ENCODE measurements at places on chromosomes 5 and 9.

DNA sequence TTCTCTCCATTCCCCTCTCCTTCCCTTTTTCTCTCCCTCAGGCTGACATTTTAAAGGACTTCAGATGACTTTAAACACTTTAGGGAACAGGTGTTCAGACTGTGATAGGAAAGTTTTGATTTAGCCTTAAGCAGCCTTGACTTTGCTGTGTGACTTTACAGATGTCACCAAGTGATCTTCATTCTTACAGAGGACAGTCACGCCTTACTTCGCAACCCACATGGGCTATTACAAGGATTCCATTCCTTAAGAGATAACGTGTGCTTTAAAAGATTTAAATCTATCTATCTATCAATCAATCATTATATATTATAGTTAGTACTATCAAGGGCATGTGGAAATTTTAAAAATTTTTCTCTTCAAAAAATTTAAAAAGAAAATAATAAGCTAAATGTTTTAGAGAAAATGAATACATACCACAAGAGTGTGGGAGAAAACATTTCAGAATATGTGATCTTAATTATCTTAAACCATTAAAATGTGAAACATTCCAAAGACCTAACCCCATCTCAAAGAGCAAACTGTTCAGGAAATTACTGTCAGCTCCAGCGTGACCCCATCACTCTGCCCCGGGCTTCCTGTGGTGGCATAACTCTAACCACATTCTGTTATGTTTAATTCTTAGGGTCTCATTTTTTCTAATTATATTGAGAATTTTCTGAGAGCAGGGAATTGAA, 530.5 kb downstream of the SEMA5A start:
- DNase-seq: no peak

DNA sequence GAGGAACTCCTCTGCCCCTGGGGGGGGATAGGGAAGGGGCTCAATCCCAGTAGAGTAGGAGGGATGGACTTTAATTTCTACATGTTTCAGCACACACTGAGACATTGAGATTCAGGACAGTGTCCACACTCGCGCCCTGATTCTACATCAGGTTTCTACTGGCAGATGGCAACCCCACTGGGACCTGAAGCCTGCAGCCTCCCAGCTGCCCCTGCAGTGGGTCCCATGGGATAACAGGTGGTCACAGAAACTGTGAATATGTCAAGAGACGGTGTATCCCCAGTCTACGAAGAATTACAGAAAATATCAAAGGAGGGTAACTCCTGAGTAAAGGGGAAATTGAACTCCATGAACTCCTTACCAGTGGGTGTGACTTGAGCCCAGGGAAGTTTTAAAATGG, 2.4 kb upstream of the TERT start:
- no peak for DNase-seq

- DNase-seq: no peak
Measured at GRCh38 chr5:126198531-126198930, 224.7 kb upstream of the GRAMD2B start.

GRCh38 chr9:84387821-84388220, 47.3 kb upstream of the SLC28A3 start:
- no peak for DNase-seq

DNA sequence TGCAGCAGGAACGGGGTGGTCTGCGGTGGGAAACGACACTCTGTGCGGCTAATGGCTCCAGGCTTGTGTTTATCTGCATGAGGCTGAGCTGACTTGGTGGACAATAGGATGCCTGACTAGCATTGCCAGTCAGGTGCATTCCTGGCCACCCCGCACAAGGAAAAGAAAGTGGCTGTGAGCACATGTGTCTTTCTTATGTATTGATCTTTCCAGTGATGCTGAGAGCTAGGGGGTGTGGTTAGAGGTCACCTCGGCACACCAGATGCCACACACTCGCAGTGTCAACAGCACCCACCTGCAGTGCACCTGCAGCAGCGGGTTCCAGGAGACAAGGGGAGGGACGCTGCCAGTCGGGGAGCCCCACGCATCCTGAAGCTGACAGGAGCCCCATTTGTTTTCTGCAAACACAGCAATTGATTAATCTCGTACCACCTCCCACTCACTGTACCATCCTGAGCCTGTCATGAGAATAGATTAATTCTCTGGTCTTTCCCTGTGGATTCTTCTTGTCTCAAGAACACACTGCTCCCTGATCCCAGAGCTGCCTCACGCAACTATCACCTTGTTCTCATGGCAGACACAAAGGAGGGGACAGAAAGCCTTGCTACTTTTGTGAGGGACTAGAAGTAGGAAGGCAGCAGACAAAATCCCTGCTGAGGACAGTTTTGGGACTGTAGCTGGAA, 251.7 kb upstream of the WWC1 start:
- DNase-seq: no peak

DNA sequence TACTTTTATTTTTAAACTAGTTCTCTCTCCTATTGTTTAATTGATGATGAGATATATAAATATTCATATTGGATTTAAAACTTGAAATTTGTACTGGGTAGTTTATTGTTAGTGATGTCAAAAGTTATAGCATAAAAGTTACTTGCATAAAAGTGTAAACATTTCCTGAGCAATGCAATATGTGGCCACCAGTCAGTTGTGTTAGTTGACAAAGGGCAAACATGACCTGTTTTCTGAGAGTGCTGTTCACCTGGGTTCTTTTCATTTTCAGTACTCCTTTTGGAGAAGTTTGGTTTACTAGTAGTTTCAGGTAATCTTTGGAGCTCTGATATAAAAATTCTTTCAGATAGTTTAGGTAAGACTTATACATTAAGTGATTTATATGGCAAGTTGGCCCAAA, 69.4 kb downstream of the COMMD10 start:
- no peak for DNase-seq

- DNase-seq: no peak
Measured at GRCh38 chr5:36723912-36724311, 117.5 kb downstream of the SLC1A3 start.

DNA sequence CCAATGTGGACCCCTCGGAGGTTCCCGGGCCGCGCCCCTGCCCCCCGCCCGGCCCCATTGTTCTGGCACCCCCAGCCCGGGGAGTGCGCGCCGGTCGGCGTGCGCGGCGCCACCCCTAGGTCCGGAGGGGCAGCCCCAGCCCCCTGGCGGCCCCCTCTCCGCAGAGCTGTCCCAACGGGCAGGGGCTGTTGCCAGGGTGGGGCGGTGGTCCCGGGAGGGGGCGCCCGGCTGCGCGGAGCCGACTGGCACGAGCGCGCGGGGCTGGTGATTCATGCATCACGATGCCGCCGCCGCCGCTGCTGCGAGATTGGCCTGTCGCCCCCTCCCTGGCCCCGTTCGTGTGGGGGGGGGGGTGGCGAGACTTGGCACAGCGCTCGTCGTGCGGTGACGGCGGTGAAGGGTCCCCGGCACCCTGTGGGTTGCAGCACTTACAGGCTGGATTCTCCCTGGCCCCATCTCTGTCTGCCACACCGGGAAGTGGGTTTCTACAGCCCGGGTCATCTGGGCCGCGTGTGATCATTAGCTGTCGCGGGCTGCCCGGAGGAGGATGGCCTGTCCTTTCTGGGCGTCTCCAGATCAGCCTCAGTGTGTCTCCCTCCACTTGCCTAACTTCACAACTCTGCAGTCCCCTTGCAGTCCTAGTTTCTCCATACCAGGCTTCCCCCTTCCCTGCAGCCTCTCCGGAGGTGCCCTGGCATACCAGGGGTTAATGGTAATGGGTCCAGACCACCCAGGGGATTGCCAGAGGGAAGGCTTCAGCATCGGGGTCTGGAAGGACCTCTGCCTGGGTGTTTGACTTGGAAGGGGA, 858 bp downstream of the NCS1 start:
- DNase-seq: peak; percentile 34

- DNase-seq: no peak
Measured at GRCh38 chr9:124721109-124721906, 49.8 kb downstream of the NR6A1 start.

- no peak for DNase-seq
Measured at GRCh38 chr9:16138561-16139491, 586.0 kb downstream of the CCDC171 start.

DNA sequence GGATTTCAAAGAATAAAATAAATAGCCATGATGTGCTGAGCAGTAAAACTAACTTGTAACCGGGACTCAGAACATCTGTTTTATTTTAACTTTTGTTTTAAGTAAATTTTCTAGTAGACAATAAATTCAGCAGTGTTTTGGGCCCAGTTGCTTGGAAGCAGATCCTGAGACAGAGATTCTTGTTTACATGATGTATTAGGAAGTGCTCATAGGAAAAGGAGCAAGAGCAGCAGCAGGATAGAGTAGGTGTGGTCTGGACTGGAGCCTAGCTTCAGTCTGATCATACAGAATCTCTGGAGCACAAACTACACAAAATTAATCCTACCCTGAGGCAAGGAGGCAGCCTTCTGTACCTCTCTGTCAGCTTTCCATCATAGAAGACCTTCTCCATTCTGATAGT, 139.2 kb upstream of the CCNH start:
- DNase-seq: no peak

DNA sequence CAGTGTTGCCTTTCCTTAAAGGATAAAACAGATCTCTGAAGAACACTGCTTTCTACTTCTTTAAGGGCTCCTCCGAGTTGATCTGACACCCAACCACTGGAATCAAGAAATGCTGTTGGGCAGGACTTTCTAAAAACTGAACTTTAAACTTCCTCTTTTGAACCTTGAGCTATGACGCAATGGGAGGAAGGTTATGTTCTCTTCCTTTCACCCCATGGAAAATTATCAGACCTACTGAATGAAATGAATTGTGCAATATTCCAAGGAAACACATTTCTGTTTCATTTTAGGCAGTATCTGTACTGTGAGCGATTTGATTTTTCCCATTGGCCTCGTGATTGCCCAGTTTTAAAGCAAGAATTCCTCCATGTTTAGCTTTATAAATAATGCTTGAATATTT, 206.0 kb upstream of the PRR16 start:
- DNase-seq: no peak

DNA sequence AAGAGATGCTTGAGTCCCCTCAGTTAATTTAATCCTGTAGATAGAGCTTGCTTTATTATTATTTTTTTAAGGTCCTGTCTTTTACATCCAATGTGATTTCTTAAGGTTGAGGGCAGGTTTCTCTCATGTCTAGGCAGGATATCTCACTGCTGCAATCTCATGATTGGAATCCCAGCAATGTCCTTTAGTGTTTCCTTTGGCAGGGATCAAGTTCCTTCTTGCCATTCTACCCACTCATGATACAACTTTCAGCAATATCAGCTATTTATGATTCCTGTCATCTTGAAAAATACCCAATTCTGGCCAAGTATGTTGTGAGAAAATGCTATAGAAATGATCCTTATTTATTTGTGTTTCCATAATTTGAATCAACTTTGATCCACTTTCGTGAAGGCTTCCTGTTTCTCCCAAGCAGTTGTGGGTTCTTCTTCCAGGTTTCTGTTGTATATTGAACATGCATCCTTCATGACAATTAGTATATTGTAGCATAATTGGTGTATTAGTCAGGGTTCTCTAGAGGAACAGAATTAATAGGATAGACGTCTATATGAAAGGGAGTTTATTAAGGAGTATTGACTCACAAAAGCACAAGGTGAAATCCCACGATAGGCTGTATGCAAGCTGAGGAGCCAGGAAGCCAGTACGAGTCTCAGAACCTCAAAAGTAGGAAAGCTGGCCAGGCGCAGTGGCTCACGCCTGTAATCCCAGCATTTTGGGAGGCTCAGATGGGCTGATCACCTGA, 18.4 kb upstream of the VPS13A start:
- DNase-seq: no peak

DNA sequence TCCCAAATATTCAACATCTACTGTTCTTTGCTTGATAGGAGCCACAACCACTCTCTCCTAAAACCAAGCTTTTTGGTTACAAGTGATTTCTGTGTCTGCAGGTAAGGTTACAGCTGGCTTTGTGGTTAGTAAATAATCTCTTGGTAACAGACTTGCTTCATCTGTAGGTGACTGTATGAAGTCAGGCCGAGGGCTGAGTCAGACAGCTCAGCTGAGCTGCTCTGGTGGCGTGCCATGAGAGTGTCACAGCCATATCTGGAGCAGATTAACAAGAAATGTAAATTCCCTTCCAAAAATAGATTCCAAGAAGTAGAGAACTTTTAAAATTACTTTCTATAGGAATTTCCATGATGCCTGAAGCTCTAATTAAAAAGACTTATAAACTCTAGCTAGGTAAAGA, 23.7 kb upstream of the TAS2R1 start:
- DNase-seq: no peak

GRCh38 chr5:69001627-69002026, 92.2 kb upstream of the SLC30A5 start:
- DNase-seq: no peak

DNA sequence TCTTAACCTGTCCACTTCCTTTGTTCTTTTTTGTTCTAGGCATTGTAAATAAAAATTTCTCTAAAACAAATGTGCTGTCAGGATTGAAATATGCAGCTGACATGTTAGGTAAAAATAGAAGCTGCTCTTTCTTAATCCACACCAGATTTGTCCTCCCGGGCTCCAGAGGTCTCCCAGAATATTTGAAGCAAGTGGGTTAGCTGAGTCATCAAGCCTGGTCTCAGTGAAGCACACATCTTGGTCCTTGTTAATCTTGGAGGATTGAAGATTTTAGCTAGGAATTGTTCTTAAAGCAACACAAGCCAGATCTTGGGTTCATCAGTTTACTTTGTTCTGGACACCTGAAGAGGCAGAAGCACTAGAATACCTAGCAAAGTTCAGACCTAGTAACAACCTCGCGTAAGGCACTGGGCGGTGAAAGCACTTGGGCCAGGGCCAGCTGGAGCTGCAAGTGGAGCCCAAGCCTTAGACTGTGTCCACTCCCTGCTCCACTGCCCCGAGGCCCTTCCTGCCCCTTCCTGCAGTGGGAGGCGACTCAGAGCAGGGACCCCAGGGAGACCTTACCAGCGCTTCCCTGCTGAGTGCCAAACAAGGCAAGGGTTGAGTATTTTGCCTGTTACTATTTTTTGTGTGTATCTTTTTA, 36.5 kb downstream of the HABP4 start:
- no peak for DNase-seq

DNA sequence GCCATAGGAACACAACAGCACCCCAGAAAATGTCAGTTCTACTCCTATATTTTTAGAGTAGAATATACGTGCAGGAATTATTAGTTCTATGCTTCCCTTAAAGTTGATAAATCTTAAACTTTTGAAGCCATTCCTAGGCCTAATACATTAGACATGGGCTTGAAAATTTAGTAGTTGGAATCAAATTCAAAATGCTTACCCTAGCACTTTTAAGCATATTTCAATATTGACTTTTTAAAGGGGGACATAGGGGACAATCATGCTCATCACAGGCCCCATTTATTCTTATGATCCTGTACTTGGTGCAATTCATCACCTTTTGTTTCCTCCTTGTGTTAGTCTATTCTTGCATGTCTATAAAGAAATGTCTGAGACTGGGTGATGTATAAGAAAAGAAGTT, 129.0 kb downstream of the FAM174A start:
- DNase-seq: no peak

- no peak for DNase-seq
Measured at GRCh38 chr9:127769929-127770582, 8.4 kb downstream of the SH2D3C start.
